ENCODE measurements at places on chromosomes 5 and 9.
A peak's percentile ranks its signal among the peaks of the same experiment; 100 is the strongest.

- no peak for DNase-seq
Observed at GRCh38 chr9:99828417-99829176, 6.9 kb downstream of the NR4A3 start.

GRCh38 chr5:997001-997474 is 11.6 kb upstream of the NKD2 start:
- DNase-seq: no peak

GRCh38 chr5:159163027-159163700 is 46.2 kb downstream of the RNF145 start:
- no peak for DNase-seq

GRCh38 chr9:123460091-123460490 is 104.1 kb downstream of the CRB2 start:
- no peak for DNase-seq

DNA sequence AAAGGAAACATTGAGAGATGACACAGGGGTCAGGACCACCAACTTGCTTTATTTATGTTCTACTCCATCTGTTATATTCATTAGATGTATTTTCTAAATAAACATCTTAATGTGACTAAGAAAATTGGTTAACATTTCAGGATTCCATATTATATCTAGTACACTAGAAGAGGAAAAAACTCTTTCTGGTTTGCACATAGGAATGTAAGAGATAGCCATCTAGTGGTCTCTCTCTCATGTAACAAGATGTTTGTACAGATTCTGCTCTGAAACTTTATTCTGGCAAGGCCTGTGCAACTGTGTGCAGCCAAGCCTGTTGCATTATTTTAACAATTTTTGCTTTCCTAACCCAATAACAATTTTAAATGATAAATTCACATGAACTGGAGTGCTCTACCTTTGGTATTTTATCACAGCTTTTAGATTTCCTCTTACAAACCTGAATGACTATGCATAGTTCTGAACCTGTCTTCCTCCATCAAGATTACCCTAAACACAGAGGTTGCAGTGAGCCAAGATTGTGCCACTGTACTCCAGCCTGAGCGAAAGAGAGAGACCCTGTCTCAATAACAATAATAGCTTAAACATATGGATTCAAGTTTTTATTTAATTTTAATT is 148.2 kb downstream of the GIN1 start:
- DNase-seq: no peak

- no peak for DNase-seq
Observed at GRCh38 chr5:31237174-31237573, 43.7 kb downstream of the CDH6 start.

GRCh38 chr5:111670826-111671492 is 86.0 kb downstream of the NREP start:
- no peak for DNase-seq

GRCh38 chr9:107989099-107989498 is 499.5 kb upstream of the KLF4 start:
- no peak for DNase-seq

GRCh38 chr9:130197888-130198287 is 25.7 kb downstream of the NCS1 start:
- no peak for DNase-seq

GRCh38 chr5:76960004-76960625 is 7.3 kb downstream of the CRHBP start:
- no peak for DNase-seq

DNA sequence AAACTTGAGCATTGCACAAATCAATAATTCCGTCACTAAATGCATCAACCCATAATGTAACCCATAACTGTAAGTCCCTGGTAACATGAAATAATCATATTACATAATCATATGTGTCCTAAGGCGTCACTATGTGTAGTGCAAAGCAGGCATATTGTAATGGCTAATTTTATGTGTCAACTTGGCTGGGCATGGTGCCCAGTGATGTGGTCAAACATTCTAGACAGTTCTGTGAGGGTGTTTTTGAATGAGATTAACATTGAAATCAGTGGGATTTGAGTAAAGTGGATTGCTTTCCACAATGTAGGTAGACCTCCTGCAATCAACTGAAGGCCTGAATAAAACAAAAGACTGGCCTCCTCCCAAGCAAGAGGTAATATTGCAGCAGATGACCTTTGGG is 794.4 kb upstream of the ACO1 start:
- DNase-seq: no peak

- DNase-seq: peak; percentile 6
Observed at GRCh38 chr9:78030553-78031443, 813 bp downstream of the GNAQ start.

DNA sequence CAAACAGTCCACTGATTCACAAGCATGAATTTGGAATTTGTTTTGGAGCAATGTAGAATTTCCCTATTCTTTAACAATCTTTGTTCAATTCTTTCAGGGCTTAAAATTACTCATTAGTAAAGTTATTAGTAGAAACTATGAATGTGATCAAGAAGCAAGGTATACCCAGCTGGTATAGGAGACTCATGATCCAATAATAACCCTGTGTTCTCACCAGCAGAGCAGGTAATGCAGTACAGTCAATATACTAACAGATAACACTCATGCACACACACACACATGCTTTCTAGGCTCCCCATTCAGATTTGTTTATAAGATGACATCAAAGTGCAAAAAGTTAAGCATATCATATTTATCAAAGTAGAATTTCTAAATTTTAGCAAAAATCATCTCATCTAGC is 445.2 kb downstream of the ELAVL2 start:
- no peak for DNase-seq

DNA sequence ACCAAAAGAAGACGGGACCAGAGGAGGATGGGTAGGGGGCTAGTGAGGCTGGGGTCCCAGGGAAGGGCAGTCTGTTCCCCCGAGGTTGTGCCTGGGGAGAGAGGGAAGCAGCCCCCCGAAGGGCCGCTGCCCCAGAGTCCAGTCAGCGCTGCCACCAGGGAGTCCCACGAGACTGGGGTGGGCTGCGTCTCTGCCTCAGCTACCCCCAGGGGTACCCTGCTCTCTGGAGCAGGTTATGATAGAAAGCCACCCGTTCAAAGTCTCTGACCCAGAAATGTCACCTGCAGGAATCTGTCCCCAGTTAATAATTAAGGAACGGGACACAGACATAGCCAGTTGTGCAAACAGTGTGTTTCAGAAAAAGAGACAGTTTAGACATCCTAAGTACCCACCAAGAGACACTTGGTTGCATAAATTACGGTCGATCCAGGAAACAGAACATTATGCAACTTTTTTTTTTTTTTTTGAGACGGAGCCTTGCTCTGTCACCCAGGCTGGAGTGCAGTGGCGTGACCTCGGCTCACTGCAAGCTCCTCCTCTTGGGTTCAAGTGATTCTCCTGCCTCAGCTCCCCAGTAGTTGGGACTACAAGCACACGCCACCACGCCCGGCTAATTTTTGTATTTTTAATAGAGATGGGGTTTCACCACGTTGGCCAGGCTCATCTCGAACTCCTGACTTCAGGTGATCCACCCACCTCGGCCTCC is 10.7 kb upstream of the AGPAT2 start:
- DNase-seq: no peak

GRCh38 chr9:100472788-100473275 is at the start of gene TMEFF1:
Gene TMEFF1, plus strand, starts transcription at chr9:100473149. Its CDS starts 396 bp downstream, at chr9:100473545.
- DNase-seq: peak; percentile 48
